ENCODE measurements at places on chromosomes 1 and 21.

DNA sequence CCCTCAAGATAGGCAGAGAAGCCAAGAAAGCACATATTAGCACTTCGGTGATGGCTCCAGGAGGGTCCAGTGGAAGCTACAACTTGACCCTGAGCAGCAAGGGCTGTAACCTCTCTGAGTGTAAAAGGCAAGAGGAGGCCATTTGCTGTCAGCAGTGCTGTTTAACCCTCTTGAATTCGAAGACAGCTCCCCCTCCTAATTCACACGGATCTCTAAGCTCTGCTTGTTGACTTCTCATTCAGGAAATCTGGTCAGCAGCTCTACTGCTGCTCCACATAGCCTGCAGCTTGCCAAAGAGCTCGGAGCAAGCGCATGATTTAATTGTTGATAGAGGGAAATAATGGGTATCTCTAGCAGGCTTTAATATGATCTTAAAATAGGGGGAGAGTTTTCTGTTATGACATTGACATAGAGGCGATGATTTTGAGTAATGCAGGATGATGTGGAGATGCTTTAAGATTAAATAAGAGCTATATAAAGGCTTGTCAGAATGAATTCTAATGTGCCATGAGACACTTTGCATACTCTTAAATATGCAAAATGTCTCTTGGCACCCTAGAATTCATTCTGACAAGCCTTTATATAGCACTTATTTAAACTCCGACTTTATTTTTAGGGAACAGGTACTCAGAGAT, 79.4 kb upstream of the USH2A start:
- DNase-seq = no peak

DNA sequence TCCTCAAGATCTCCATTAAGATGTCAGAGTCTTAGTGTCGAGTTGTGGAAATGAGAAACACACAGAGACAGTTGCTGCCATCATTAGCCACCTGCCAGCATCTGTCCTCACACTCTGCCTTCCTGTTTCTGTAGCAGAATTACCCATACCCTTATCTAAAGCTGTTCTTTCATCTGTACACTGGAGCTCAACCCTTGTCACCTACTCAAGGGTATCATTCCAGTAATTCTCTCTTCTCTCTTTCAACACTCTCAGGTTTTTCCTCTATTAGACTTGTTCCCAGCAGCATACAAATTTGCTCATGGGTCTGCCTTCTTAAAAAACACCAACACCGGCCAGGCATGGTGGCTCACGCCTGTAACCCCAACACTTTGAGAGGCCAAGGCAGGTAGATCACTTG, 27.4 kb upstream of the RNF2 start:
- DNase-seq = no peak

DNA sequence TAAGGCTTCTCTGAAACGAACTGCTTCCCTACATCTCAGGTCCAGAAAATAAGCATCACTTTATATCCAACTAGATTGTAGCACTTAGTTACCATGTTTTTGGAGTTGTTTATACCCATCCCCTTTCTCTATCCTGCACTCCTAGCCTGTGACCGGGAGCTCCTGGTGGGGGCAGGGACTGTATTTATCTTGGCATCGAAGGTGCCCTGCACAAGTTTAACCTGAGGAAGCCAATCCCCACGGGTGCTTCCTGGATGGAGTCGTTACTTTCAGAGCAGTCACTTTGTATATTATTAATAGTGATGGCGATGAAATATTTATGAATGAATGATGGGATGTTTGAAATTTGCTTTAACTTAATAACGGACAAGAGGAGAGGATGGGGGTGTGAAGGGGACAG, 73.9 kb downstream of the KLHDC7A start:
- no peak for DNase-seq

GRCh38 chr1:30715216-30715615, 8.2 kb downstream of the MATN1 start:
- no peak for DNase-seq

- no peak for DNase-seq
These were observed 283.1 kb downstream of the GRIK1 start for GRCh38 chr21:29656504-29657239.

- no peak for DNase-seq
These were observed 765 bp upstream of the VPS45 start for GRCh38 chr1:150066838-150067183.

GRCh38 chr21:36093512-36093911, 23.7 kb downstream of the CBR1 start:
- DNase-seq = no peak

All from stimulated activated naive CD4-positive, alpha-beta T cell (primary cell).